ENCODE measurements at places on chromosomes 6 and 20.

- DNase-seq, result no peak
Measured at GRCh38 chr6:122388945-122389344, 10.5 kb upstream of the HSF2 start.

DNA sequence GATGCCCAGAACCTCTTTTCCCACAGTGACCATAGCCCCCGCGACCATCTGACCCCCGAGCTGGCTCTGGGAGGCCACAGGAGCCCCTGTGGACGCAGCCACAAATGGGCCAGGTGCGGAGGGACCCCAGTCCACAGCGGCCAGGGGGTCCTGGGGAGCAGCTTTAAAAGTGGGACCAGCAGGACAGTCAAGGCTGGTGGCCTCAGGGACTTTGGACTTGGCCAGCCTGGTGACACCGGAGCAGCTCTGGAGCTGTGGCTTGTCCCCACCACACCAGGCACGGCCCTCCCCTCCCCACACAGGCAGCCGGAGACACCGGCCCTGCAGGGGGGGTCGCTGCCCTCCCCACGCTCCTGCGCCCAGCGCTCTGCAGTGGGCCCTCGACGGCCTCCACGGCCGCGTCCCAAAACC lies 3.5 kb downstream of the FNDC11 start:
- DNase-seq, result no peak

- DNase-seq, result no peak
Measured at GRCh38 chr6:85402071-85402470, 47.8 kb upstream of the NT5E start.

DNA sequence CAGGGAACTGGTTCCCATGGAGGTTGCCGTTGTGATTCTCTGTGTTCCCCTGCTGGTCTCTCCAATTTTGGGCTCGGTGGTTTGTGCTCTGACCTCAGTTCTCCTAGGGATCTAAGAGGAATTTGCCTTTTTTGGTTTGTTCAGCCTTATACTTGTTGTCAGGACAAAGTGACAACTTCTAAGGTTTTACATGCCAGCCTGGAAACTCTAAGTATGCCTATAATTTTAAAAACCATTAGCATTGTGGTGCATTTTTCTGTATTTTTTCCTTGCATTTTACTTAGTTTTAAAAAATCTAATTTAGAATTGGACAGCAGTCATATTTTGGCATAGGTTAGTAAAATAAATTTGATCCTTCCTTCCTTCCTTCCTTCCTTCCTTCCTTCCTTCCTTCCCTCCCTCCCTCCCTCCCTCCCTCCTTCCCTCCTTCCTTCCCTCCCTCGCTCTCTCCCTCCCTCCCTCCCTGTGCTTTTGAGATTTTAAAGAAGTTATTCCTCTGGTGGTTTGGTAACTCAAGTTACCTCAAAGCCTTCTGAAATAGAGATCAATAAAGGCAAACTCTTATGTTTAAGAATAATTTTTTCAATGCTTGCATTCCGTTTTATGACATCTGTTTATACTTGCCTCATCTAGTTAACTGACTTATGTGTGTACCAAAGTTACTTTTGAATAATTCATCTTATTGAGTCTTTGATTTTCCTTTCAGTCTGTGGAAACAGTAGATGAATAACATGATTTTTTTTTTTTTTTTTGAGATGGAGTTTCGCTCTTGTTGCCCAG lies 141.3 kb upstream of the RGS17 start:
- no peak for DNase-seq

- no peak for DNase-seq
Measured at GRCh38 chr6:155200012-155200411, 63.8 kb upstream of the CLDN20 start.

DNA sequence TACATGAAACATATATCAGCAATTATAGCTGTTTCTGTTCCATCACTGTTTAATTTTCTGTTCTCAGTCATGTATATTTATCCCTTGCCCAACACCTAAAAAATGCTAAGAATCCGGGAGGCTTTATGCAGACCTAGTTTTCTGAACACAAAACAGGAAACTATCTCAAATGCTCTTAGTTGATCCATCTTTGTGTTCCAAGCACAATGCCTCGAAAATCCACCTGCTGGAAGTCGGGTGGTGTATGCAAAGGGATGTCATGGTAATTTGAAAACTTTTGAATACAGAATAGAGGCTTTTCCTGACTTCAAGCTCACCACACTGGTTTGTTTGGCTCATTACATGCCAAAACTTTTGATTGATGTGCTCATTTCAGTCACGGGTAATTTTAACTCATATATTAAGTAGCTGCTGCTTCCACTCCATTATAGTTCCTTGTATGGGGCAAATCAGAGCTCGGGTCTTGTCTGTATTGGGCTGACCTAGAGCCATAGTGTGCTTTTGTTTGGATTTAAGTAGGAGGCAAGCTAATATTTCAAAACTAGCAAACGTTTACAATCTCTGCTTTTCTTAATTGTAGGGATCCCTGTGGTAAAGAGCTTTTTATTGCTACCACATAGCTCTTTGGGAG lies 646.5 kb upstream of the EPHA7 start:
- DNase-seq, result no peak

- peak; percentile 89 for DNase-seq
Measured at GRCh38 chr20:62357187-62357667, 9.9 kb downstream of the LAMA5 start.

DNA sequence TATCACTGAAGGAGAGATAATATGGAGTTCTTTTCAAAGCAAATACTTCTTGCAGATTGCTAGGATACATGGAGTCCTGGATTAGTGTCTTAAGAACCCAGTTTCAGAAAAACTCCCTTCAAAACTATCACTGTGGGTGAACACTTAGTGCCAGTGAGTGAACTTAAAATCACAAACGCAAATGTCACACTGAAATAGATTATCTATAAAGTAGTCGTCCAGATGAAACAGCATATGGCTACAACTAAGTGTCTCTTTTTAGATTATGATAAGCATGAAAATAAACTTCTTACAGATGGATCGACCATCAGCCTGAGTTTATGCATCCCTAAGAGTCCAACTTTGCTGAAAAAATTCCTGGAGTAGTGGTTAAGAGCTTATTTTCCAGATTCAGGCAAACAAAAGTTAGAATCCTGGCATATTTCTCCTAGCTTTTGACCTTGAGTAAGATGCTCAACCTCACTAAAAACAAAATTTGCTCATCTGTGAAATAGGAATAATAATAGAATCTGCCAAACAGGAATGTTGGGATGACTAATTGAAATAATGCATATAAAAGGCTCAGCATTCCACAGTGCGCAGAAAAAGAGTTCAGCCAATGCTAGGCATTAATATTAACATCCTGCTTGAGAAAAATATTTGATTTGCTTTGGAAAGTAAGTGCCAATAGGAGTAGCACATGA lies 70.4 kb downstream of the DOK5 start:
- DNase-seq, result no peak

- DNase-seq, result no peak
Measured at GRCh38 chr6:106439459-106439858, 78.9 kb downstream of the CRYBG1 start.

GRCh38 chr6:54617730-54618129 lies 228.8 kb upstream of the FAM83B start:
- DNase-seq, result peak; percentile 35

DNA sequence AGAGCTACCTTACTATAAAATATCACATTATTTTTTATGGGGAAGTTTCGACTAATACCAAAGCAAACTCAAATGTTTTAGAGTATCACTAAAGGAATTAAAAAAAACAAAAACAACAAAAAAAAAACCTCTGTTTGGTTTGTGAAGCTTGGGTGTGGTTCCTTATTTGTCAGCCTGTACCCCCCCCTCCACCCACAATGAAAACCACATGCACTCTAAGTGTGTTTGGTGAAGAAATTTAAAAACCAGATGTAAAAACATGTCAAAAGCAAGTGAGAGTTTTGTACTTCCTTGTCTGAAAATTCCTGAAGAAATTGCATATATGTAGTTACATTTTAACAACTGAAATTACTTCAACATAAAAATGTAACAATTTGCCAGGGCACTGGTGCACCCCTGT lies 3.1 kb downstream of the STK38 start:
- DNase-seq, result peak; percentile 15

- DNase-seq, result no peak
Measured at GRCh38 chr6:116369964-116370759, 585 bp upstream of the DSE start.

DNA sequence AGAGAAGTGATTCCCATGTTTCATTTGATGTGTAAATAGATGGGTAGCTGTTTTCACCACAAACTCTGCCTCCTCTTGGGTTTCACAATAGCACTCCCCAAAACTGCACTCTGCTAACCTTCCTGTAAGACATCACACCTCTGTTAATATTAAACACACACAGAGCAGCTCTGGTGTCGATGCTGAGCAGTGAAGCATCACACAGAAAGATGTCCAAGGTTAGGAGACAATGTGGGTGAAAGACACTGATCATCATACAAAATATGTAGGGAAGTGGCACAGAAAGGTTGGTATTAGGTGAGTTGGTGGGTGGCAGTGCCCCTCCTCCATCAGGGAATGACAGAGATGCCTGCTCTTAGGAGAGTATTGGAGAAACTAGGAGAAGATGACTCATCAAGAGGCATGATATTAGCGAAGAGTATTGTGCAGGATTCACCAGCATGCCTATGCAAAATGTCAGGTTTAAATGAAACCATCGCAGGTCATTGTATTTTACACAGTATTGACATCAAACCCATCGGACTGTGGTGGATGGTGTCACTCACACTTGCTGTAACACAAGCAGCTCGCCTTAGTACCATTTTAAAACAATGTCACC lies 199.7 kb downstream of the TBXT start:
- no peak for DNase-seq

All from AG08396 (cell line).